Natural killer cell treated with Interleukin-12 subunit alpha and Interleukin-12 subunit beta and Interleukin-15 and Interleukin-18, amount 100 ng/mL, for 72 hours (primary cell): ENCODE measurements at places on chromosomes 3 and 15. TPM values are rescaled to one million over a fixed set of nuclear protein-coding genes. Genes with fewer than 3 reads are reported as not detected.

Gene CYP1A2
- total RNA-seq = not detected

Gene MAGEL2
- not detected for total RNA-seq

Gene MAGI1
- not detected for total RNA-seq

Gene SI
- not detected for total RNA-seq

Gene CCNB2
- total RNA-seq = 28.8 TPM

GRCh38 chr15:80095969-80096368 is 36.5 kb downstream of the ZFAND6 start:
- H3K27ac ChIP-seq = no peak overlapping the region
- H3K4me1 ChIP-seq = peaks cover 16% of the 10 kb centered on the region
- H3K4me3 ChIP-seq = no peak overlapping the region
- H3K36me3 ChIP-seq = no peaks in the 10 kb centered on the region
- DNase-seq = no peak
- no peaks in the 10 kb centered on the region for H3K27me3 ChIP-seq

DNA sequence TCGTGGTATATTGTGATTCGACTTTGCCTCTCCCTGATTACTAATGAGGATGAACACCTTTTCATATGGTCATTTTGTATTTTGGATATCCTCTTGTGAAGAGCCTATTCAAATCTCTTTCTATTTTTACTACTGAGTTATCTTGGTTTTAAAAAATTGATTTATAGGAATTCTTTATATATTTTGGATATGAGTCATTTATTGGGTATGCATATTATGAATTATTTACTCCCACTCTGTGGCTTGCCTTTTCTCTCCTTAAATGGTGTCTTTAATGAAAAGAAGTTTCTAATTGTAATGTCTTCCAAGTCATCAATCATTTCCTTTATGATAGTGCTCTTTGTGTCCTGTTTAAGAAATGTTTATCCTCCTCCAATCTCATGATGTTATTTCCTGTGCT is 191.5 kb upstream of the DPH6 start:
- H3K27ac ChIP-seq = no peak overlapping the region
- no peaks in the 10 kb centered on the region for H3K4me1 ChIP-seq
- H3K27me3 ChIP-seq = no peaks in the 10 kb centered on the region
- no peak overlapping the region for H3K4me3 ChIP-seq

GRCh38 chr3:27985369-27986035 is 255.9 kb upstream of the CMC1 start:
- peaks cover 32% of the 10 kb centered on the region for H3K36me3 ChIP-seq
- peaks cover 12% of the 10 kb centered on the region for H3K4me1 ChIP-seq
- no peak for DNase-seq
- no peaks in the 10 kb centered on the region for H3K27me3 ChIP-seq
- H3K27ac ChIP-seq = no peak overlapping the region

DNA sequence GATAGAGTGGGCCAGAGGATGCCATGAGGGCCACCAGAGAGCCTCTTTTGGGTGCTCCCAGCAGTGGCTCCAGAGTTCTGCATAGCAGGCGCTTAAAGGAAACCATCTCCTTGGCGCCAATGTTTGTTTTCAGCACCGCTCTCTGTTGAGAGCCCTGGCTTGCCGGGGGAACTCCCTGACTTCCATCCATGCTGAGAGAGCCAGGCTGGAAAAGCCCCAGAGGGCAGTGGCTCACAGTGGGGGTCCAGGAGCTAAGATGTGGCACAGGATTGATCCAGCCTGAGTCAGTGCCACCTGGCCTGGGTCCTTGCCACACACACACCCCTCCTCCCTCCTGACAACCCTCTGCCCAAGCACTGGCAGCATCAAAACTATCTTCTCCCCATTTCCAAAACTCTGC is 50.4 kb upstream of the HACD2 start:
- DNase-seq = no peak
- no peak overlapping the region for H3K4me3 ChIP-seq
- H3K27ac ChIP-seq = no peak overlapping the region
- no peaks in the 10 kb centered on the region for H3K4me1 ChIP-seq

- peaks cover 16% of the 10 kb centered on the region for H3K4me1 ChIP-seq
- DNase-seq = no peak
- H3K27me3 ChIP-seq = no peaks in the 10 kb centered on the region
- no peaks in the 10 kb centered on the region for H3K36me3 ChIP-seq
- H3K27ac ChIP-seq = peak overlapping the region; percentile 70
- no peak overlapping the region for H3K4me3 ChIP-seq
Measured at GRCh38 chr15:77507143-77507897, 86.6 kb downstream of the HMG20A start.

DNA sequence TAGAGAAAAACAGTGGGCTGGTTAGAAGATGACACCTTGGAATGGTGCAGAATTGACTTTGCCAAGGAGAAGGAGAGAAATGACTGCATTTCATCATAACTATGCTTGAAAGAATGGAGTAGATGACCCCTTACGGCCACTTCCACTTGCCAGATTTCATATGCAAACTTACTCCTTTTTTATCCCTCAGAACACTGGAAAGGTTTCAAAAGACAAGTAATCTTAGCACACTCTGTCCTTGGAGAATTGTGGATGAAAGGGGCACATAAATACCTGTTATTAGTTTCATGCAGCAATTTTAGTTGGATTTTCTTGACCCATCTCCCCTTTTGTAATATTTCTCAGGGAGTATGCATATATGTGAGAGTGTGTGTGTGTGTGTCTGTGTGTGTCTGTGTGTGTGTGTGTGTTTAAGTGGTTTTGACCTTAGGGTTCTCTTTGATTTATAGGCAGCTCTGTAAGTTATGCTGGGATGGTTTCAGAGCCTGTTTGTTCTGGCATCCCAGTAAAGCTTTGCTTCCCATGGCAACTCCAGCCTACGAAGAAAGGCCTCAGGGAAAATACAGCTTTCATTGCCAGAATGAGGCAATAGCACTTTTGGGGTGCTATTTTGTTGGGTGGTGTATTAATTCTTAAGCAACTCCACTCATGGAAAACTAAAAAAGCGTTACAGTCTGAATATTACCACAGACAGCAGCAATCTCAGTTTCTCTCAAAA is 122.2 kb upstream of the TP63 start:
- H3K36me3 ChIP-seq = no peaks in the 10 kb centered on the region
- H3K27ac ChIP-seq = no peak overlapping the region
- no peak overlapping the region for H3K4me3 ChIP-seq
- DNase-seq = no peak
- H3K4me1 ChIP-seq = no peaks in the 10 kb centered on the region
- H3K27me3 ChIP-seq = no peaks in the 10 kb centered on the region

GRCh38 chr3:55579496-55579895 is 92.4 kb upstream of the WNT5A start:
- DNase-seq = no peak
- H3K36me3 ChIP-seq = no peaks in the 10 kb centered on the region
- no peaks in the 10 kb centered on the region for H3K4me1 ChIP-seq
- no peak overlapping the region for H3K27ac ChIP-seq

GRCh38 chr3:70108072-70108471 is 108.5 kb downstream of the SAMMSON start:
- no peak overlapping the region for H3K27ac ChIP-seq
- no peak overlapping the region for H3K4me3 ChIP-seq
- no peaks in the 10 kb centered on the region for H3K36me3 ChIP-seq
- no peaks in the 10 kb centered on the region for H3K4me1 ChIP-seq
- DNase-seq = no peak

DNA sequence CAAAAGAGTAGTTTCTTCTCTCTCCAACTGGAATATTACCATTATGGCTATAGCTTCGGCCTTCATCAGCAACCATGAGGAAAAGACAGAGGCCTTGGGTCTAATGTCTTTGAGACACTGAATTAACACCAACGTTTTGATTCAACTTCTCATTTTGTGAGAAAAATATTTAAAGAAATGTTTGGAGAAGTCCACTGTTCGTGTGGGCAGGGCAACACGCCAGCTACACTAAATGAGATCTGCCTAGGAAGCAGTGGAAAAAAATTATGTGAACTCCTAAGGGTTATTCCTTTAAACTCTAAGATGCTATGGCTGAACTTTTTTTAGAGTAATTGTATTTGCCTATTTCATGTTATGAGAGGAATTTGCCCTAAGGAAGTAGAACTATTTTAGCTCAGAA is 41.8 kb downstream of the NCEH1 start:
- H3K27ac ChIP-seq = no peak overlapping the region
- H3K27me3 ChIP-seq = no peaks in the 10 kb centered on the region
- no peak for DNase-seq
- no peak overlapping the region for H3K4me3 ChIP-seq

DNA sequence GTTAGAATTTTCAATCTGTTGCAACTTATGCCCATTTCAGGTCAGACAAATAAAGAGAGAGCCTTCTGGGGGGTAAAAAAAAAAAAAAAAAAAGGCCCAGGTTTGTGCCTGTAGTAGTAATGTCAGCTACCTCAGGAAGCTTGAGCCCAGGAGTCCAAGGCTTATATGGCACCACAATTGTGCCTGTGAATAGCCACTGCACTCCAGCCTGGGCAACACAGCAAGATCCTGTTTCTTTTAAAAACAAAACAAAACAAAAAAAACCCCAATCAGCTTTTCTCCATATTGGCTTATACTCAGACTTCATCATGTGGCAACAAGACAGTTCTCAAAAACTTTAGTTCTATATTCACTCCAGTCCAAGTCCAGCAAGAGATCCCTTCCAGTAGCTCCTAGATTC is 8.4 kb upstream of the LRRFIP2 start:
- H3K27ac ChIP-seq = no peak overlapping the region
- H3K4me3 ChIP-seq = no peak overlapping the region
- peaks cover 6% of the 10 kb centered on the region for H3K4me1 ChIP-seq

DNA sequence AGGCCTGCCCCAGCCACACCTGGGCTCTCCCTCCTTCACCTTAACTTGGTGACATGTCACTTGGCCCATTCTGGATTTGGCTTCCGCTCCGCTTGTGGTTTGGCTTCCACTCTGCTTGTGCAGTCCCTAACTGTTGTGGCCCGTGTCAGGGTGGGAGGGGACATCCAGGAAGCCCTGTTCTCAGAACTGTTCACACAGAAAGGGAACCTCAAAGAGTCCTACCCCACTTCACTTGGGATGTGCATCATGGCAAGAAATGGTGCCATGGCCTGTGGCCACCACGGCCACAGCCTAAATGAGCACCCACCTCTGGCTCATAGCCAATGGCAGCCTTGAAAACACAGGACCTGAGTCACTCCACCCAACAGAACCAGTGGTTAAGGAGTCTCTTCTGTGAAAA is 63.4 kb downstream of the CYP19A1 start:
- peaks cover 7% of the 10 kb centered on the region for H3K27me3 ChIP-seq
- no peaks in the 10 kb centered on the region for H3K4me1 ChIP-seq
- H3K36me3 ChIP-seq = no peaks in the 10 kb centered on the region
- no peak overlapping the region for H3K4me3 ChIP-seq
- H3K27ac ChIP-seq = no peak overlapping the region
- no peak for DNase-seq

GRCh38 chr3:132198516-132198915 is 118.7 kb upstream of the ACP3 start:
- peaks cover 9% of the 10 kb centered on the region for H3K27me3 ChIP-seq
- DNase-seq = no peak
- H3K27ac ChIP-seq = no peak overlapping the region
- no peaks in the 10 kb centered on the region for H3K36me3 ChIP-seq
- H3K4me3 ChIP-seq = no peak overlapping the region

GRCh38 chr3:146532406-146532805 is 12.0 kb downstream of the PLSCR1 start:
- no peaks in the 10 kb centered on the region for H3K27me3 ChIP-seq
- H3K36me3 ChIP-seq = peaks cover 28% of the 10 kb centered on the region
- H3K4me3 ChIP-seq = no peak overlapping the region
- no peak for DNase-seq

DNA sequence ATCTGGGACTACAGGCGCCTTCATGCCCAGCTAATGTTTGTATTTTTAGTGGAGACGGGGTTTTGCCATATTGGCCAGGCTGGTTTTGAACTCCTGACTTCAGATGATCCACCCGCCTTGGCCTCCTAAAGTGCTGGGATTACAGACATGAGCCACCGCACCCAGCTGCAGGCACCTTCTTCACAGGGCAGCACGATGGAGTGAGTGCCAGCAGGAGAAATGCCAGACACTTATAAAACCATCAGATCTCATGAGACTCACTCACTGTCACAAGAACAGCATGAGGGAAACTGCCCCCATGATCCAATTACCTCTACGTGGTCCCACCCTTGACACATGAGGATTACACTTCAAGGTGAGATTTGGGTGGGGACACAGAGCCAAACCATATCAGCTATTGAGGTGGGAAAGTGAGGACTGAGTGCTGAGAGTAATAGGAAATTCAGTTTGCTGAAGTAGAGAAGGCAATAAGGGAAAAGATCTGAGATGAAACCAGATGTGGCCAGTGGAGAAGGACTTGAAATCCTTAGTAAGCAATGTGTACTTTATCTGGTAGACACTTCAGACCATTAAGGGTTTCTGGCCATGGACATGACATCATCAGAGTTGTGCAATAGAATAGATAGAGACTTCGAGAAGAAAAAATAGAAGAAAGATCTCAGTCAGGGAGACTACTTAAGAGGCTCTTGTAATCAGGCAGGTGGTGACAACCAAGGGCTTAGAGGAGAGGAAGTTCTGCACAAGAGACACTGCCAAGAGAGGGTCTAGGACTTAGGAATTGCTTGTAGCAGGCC is 18.1 kb upstream of the ATP13A5 start:
- no peaks in the 10 kb centered on the region for H3K36me3 ChIP-seq
- peaks cover 4% of the 10 kb centered on the region for H3K27me3 ChIP-seq
- no peaks in the 10 kb centered on the region for H3K4me1 ChIP-seq
- H3K4me3 ChIP-seq = no peak overlapping the region

DNA sequence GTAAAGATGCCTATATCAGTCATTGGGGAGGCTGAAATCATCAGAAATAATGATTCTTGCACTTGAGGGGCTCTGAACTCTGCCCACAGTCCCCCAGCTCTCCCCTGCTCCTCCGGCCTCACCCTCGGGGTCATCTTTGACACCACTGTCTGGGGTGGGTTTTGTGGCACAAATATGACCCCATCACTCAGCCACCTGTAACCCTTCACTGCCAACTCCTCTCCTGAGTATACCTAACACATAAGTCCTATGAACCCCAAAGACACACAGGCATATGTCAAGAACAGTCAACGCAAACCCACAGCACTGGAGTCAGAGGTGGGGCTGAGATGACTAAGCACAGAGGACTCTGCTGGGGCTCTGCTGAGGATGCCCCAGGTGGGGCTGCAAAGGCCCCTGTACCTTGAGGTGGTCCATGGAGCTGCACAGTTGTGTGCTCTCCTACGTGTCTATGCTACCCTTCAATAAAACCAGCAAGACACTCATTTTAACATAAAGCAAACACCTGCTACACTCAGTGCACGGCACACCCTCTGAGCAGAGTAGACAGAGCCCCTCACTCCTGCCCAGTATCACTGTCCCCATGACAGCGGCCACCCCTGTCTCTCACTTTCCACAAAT is 29.9 kb downstream of the SLC41A3 start:
- DNase-seq = no peak
- H3K27me3 ChIP-seq = no peaks in the 10 kb centered on the region
- peaks cover 17% of the 10 kb centered on the region for H3K4me1 ChIP-seq
- no peaks in the 10 kb centered on the region for H3K36me3 ChIP-seq

GRCh38 chr3:66532613-66533012 is 31.8 kb upstream of the LRIG1 start:
- no peaks in the 10 kb centered on the region for H3K36me3 ChIP-seq
- no peaks in the 10 kb centered on the region for H3K4me1 ChIP-seq
- H3K27me3 ChIP-seq = peaks cover 7% of the 10 kb centered on the region
- no peak overlapping the region for H3K4me3 ChIP-seq

- peaks cover 44% of the 10 kb centered on the region for H3K27me3 ChIP-seq
- no peak overlapping the region for H3K4me3 ChIP-seq
- H3K36me3 ChIP-seq = no peaks in the 10 kb centered on the region
- H3K4me1 ChIP-seq = peaks cover 3% of the 10 kb centered on the region
- DNase-seq = no peak
Measured at GRCh38 chr3:13207578-13207922, 134.3 kb upstream of the IQSEC1 start.

GRCh38 chr3:189212681-189213080 is 40.9 kb downstream of the TPRG1 start:
- no peak for DNase-seq
- peaks cover 13% of the 10 kb centered on the region for H3K27me3 ChIP-seq
- no peak overlapping the region for H3K4me3 ChIP-seq
